Choroid plexus epithelial cell (primary cell): ENCODE measurements at places on chromosomes 1 and 21.
A peak's percentile ranks its signal among the peaks of the same experiment; 100 is the strongest.

DNA sequence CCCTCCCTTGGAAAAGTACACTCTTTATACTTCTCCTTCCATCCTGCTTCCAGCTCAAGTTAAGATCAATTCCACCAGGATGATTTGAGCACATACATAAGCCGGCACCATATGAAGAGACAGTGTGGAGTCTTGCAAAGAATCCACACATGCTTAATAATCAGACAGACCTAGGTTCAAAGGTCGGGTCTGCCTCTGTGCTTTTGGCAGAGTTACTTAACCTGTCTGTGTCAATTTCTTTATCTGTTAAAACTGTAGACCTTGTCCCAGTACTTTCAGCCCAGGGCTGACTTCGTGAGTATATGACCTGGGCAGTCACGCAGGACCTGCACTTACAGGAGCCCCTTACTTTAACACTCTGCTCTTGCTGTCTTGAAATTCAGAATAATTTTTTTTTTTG, 30.2 kb upstream of the BECN2 start:
- no peak for DNase-seq

DNA sequence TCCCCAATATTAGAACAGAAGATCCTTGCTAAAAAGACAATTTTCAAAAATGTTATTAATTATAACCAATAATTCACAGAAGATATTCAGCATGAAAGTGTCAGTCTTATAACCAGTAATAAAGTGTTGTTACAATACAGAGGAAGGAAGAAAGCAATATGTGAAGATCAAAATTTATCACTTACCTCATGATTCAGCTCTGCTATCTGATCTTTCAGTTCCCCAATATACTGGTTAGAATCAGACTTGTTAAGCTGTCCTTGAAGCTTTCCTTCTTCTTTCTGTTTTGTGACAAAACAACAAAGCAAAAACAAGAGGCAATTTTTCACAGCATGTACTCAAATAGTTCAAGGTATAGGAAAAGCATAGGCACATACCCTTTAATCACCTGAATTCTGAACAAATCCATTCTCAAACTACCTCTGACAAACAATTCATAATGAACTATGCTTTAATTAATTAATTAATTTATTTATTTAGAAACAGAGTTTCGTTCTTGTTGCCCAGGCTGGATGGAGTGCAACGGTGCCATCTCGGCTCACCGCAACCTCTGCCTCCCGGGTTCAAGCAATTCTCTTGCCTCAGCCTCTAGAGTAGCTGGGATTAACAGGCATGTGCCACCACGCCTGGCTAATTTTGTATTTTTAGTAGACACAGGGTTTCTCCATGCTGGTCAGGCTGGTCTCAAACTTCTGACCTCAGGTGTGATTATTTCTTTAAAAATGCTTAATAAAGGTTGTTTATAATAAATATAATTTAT, 76.9 kb upstream of the GFI1 start:
- no peak for DNase-seq

DNA sequence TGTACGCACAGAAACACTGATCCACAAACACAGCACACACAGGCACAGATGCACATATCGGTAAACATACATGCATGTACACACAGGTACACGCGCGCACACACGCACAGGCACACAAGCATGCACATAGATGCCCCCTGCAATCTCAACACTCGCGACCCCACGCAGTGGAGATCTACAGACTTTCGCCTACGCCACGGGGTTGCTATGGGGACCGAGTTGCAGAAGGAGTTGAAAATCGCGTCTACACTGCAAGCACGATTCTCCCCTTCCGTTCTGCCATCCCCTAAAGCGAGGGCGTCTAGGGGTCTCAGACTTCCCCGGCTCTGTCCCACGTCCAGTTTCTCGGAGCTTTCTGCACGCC, 826 bp downstream of the TRIM17 start:
- DNase-seq, result no peak

DNA sequence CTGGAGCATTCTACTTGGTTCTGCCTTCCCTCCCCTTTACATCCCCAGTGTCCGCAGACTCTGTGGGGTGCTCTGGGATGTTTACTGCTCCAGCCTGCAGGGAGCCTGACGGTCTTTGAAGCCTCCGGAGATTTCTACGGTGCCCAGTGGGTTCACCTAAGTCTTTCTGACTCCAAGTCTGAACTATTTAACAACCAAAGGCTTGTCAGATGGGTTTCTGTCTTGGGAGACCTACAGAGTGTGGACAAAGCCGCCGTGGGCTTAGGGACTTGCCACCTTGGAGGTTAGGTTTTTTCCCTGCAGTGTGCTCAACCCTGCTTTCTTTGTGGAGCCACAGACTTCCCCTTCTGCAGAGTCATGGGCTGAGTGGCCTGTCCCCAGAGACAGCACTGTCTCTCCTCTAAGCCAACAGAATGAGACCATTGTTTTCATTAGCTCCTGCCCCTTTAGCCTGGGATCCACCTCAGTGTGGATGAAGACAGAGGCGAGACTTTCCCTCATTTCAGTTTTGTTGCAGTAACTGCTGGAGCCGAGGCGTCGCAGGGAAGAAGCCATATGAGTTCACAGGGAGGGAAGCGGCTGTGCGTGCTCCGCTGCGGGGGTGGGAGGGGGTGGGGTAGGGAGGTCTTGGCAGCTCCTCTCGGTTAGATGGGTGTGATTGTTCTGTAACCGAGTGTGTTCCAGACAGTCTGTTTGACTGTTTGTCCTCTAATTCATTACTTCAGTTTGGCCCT, 120.7 kb downstream of the CNIH3 start:
- peak; percentile 56 for DNase-seq

DNA sequence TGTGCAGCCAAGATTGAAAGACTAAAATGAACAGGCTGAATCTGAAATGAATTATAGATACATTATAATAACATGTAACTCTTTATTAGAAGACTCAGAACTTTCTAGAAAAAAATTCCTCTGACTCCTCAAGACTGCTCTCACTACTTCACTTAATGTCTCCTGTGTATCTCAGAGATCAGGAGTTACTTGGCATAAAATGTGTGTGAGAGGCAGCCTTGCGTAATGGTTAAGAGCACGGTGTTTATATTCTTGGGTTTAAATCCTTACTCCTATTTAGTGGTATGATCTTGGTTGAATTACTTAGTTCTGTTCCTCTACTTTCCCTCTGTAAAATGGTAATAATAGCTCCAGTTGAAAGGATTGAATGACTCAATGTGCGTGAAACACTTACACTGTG, 634.9 kb downstream of the LTN1 start:
- peak; percentile 39 for DNase-seq

- peak; percentile 3 for DNase-seq
These were observed 1126.7 kb upstream of the ADGRL2 start for GRCh38 chr1:80673935-80674597.

DNA sequence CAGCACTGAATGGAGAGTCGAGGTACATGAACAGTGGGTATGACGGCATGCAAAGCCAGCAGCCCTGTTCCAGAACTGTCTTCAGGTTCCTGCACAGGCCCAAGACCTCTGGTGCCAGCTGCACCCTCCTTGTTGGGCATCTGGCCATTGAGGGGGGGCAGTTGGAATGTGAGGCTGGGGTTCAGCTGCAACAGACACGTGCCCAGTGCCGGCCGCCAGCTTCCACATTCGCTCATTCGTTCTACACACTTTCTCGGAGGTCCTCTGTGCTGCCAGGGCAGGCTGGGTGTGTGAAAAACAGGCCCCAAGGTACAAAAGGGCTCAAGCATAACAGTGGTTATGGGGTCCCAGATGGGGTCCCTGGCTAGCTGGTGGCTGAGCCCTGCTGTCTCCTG, 37.9 kb upstream of the SLC19A1 start:
- DNase-seq, result no peak

DNA sequence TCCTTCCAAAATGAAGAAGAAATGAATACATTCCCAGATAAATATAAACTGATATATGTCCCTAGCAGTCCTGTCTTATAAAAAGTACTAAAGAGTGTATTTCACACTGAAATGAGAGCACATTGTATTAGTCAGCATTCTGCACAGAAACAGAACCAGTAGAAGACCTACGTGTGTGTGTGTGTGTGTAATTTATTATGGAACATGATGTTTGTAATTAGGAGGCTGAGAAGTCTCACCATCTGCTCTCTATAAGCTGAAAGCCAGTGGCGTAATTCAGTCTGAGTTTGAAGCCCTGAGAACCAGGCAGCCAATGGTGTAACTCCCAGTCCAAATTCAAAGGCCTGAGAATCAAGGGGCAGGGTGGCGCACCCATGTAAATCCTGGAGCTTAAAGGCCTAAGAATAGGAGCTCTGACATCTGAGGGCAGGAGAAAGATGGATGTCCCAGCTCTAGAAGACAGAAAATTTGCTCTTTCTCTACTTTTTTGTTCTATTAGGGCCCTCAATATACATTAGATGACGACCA, 146.5 kb upstream of the LYPLAL1 start:
- DNase-seq, result no peak

DNA sequence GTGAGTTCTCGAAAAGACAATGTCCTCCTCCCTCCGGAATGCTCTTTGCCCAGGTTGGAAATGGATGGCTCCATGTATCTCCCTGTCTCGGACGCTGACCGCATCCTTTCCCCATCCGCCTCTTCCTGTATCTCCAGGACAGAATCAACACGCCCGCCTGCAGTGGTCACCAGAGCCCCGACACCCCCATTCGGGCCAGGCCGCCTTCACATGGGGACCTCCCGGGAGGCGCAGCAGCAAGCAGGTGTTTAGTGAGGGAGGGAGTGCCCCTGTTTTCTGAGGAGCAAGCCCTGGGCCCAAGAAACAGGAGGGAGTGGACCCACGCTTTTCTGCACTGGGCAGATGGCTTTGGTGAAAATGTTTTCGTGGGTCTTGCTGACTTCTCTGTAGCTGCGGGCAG, 83.5 kb upstream of the TTC34 start:
- DNase-seq, result no peak

DNA sequence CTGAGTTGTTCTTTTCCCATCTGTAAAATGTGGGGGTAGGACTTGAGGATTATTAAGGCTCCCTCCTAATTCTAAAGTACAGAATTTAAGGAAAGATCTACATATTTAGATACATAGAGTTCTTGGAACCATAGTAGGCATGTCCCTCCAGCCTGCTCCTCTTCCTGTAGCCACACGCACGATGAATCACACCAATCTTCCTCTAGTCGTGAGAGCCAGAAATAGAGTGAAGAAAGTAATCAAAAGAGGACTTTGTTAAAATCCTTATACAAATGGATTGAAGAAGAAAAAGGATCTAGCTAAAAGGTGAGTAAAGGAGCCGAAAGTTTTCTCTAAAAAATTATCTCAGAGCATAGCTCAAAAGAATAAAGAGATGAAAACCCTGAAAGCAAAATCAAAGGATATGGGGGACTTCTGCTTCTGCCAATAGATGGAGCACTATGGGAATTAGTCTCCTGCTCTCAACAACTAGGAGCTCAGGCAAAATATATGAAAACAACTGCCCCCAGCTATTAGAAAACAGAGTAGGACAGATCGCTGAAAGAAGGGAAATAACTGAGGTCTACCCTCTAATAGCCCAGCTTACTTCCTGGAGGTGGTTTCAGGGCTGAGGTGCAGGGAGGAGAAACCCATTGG, 8.5 kb downstream of the C1orf141 start:
- DNase-seq, result peak; percentile 30

- no peak for DNase-seq
These were observed 172.5 kb downstream of the CTH start for GRCh38 chr1:70583522-70583921.

DNA sequence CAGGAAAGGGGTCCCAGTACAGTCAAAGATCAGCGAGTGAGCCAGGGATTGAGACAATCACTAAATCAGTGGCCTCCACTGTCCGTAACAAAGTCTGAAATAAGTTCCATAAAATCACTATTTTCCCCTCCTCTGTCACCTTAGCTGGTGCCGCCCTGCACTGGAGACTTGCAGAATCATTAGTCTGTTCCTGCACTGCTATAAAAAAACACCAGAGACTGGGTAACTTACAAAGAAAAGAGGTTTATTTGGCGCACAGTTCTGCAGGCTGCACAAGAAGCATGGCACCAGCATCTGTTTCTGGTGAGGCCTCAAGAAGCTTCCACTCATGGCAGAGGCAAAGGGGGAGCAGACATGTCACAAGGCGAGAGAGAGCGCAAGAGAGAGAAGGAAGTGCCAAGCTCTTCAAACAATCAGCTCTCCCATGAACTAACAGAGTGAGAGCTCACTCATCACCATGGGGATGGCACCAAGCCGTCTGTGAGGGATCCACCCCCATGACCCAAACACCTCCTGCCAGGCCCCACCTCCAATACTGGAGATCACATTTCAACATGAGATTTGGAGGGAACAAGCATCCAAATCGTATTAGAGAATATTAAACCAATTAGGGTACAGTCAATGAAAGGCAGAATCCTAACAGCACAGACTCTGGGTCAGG, 129.8 kb upstream of the TIAM1 start:
- no peak for DNase-seq

DNA sequence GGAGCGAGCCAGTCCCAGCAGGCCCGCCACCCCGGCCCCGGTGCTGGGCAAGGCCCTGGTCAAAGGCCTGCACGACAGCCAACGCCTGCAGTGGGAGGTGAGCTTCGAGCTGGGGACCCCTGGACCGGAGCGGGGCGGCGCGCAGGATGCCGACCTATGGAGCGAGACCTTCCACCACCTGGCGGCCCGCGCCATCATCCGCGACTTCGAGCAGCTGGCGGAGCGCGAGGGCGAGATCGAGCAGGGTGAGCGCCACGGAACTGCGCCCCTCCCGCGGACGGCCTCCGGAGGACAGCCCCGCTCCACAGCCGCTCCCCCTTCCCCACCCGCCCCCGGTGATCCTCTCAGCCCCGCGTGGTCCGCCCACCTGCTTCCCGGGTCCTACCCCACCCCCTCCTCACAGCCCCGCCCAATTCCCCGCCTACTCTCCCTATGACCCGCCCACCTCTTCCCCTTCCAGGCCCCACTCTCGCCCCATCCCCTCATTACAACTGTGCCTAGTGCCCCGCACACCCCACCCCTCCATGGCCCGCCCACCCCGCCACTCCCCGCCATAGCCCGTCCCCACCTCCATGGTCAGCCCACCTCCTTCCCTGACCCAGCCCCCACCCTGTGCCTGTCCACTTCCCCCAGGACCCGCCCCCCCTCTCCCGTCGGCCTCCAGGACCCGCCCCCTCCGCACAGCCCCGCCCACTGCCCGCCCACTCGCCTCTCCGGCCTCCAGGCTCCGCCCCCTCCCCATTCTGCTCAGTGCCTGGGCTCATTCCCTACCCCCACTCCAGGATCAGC, 52.7 kb downstream of the VWA5B1 start:
- no peak for DNase-seq

DNA sequence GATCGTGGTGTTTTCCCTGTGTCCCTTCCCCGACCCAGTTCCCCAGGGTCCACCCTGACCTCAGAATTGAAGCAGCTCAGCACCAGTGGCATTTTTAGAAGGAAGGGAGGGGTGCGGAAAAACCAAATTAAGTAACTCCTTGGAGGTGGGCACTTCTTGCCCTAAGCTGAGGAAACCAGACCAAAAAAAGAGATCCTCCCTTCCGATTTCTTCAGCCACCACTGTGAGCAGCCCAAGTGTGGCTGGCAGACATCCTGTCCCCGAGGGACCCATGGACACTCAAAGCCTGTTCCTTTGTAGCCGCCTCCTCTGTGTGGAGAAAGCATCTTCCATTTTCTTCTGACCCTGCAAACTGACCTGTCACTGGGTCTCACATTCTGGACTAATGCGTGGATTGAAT, 31.3 kb downstream of the KIRREL1 start:
- DNase-seq, result no peak

- DNase-seq, result no peak
These were observed 10.6 kb downstream of the PADI1 start for GRCh38 chr1:17215545-17215890.
